ENCODE measurements at places on chromosomes 12 and 14.

DNA sequence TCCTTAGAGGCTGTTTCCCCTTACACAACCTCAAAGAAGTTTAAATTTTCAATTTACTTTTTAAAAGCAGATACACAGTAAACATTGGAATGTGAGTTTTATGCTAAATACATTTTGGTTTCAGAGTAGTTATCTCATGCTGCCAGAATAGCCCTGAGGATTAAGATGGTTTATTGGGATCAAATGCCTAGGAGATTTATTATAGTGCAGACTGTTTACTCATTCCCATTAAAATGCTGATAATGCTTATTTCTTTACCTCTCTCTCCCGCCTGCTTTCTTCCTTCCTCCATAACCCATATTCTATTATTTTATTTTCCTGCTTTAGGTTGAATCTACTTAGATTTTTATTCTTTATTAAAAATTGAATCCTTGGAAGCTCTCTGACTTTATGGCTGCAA is 340.2 kb downstream of the DIO2 start:
- DNase-seq, result no peak

DNA sequence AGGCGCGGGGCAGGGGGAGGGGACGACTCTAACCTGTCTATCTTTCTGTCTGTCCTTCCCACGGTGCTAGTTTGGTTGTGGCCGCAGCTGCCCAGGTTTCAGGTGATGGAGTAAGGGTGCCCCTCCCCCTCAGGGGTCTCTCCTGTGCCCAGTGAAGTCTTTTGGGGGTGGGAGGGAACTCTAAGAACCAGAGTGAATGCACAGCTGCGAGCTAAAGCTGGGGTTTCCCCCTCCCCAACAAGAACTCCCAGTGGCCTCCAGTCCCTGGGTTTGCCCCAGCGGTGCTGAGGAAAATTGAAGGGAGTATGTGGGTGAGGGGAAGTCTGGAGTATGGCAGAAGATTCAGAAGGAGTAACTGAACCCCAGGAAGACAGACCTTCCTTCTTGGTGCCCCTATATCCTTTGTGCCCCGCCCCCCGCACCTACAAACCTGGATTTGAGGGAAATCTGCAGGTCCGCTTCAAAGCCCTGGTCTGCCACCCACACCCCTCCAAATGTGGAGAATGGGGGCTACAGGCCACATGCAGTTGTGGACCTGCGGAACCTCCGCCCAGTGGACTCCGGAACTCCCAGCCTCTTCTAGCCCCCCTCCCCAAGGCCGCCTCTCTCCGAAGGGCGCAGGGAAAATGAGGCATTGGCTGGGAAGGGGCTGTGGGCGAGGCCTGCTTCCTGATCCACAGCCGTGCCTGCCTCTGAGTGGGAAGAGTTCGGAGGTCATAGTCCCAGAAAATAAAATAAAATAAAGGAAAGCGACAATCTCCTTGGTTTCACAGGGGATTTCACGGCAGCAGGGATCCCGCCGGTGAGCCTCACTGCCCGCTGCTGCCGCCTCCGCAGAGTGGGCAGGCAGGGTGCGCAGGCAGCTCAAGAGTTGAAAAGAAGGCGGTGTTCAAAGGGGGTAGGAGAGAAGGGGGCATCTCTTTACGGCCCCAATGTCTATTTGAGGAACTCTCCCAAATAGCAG is 3.4 kb upstream of the HOXC9 start:
- no peak for DNase-seq

DNA sequence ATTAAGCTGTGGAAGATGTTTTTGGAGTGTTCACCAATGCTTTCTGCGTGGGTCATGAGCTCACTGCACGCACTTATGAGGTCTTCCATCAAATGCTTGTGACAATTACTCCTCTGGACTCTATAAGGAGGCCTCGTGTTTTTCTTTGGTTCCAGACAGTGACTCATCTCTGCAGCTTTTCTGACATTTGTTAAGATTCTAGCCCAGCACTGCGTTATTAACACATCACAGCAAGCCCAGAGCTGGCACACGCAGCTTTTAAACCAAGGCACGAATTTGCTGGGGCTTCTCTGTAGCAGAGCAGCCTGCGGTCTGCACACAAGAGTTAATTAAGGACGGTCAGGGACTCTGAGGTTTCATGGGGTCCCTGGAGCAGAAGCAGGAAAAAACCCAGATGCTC is 16.9 kb downstream of the MEG3 start:
- DNase-seq, result no peak

GRCh38 chr12:131044760-131045381 is 91.2 kb downstream of the ADGRD1 start:
- DNase-seq, result no peak

DNA sequence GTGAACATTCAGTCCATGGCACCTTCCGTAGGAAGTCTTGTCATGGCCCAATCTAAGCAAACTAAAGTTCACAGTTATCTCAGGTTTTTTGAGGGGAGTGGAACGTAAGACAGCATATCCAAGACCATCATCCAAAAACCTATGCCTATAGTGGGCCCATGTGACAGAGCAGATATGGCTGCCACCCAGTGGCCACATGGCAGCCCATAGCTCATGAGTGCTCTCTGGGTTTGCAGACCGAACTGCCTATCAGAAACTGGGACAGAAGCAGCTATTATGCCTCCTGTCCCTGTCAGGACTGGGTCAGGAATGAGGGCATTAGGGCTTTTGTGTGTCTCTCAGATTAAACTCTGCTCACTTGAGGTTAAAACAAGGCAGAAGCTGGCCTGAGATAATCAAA is 503.7 kb downstream of the NRXN3 start:
- DNase-seq, result no peak

DNA sequence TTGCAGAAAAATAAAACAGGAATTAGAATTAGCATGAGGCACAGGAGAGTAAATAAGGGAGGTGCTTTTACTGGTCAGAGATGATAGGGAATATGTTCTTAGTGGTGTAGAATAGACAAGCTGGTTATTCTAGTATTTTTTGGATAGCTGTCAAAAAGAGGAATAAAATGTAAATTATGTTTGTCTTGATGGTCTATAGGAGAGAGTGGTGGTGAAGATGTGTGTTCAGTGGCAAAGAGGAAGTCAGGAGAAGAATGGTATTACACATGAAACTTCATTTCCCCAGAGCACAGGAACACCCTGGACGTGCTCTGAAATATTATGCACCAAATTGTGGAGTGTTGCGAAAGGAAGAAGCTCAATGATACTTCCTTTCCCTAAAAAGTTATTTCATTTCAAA is 27.8 kb downstream of the MUCL1 start:
- DNase-seq, result no peak

DNA sequence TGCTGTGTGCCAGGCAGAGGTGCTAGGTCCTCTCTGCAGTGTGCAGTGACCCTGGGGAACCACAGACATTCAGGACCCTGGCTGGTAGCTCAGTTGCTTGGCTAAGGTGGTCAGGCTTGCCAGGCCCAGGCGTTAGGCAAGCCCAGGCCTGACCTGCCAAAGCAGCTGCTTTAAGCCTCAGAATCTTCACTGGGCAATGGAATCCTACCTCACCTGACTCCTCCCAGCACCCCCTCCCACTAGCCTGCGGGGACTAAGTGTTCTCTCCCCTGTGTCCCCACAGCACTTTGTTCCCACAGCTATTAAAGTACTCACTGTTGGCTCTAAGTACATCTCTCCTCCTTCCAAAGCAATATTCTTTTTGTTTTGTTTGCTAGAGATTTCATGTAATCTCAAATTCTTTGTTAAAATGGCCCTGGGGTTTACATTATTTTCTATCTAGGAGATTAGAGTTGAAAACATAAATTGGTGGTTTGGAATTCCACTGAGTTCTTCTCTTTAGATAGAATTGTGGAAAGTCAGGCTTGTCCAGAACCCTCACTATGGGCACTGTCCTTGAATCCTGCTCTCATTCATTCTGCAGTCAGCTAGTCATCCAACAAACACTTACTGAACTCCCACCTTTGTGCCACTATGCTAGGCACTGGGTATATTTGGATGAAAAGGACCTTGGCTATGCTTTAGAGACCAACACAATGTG is 44.4 kb downstream of the DGLUCY start:
- DNase-seq, result no peak

DNA sequence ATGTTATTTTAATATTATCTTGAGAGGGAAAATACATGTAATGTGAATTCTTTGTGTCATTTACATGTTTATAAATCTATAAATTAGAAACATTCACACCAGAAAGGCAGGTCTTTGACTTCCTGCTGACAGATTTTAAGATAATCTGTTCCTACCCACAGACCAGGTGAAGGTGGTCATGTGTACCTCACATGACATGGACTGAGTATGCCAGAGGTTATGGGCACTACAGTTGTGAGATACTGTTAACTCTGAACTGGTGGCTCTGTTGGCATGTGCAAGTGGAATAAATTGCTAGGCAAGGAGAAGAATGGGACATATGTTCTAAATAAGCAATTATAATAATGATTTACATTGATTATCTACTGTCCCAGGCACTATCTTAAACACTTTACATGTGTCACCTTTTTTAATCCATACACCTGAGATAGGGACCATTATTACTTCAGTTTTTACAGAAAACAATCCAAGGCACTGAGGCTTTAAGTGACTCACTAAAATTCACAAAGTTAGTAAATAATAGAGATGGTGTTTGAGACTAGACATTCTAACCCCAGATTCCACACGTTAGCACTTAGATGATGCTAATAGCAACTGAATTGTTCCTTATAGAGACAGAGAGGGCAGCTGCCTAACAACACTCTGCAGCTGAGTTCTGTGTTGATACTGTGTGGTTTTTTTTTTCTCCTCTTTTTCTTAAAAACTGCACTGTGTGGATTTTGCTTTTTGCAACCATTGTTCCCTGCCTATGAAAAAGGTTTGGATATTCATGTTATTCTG is 23.8 kb downstream of the SLC16A7 start:
- no peak for DNase-seq

Data from right kidney (tissue), 9 donors.